Kidney (tissue), 22 donors: ENCODE measurements at places on chromosomes 13 and 19.
A peak's percentile ranks its signal among the peaks of the same experiment; 100 is the strongest.

- peak; percentile 62 for DNase-seq
Measured at GRCh38 chr19:14434543-14435319, 1.6 kb downstream of the PKN1 start.

- no peak for DNase-seq
Measured at GRCh38 chr19:47490847-47491246, 6.8 kb upstream of the KPTN start.

DNA sequence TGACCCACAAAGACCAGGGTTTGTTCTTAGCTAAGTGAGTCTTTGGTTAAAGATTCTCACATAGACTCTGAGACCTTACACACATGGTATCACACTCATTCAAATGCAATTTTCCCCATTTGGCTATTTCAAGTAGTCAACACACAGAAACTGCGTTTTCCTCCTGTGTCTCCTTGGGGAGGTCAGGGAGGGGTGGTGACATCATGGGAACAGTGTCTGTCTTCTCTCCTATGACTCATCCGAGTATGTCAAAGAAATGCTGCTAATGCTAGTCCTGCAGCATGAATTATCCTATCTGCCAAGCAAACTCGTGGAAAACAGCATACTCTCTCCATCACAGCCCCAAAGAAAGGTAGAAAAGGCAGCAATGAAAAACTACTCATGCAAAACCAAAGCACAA, 100.2 kb downstream of the ENOX1 start:
- no peak for DNase-seq

- no peak for DNase-seq
Measured at GRCh38 chr13:50326811-50327210, 311.6 kb downstream of the KCNRG start.

- DNase-seq = no peak
Measured at GRCh38 chr13:44573071-44573470, 3.1 kb downstream of the TSC22D1 start.

GRCh38 chr13:41554626-41555386, 97.5 kb downstream of the RGCC start:
- no peak for DNase-seq
